SK-N-SH treated with all-trans-retinoic acid at 6 μM for 48 hours (cell line): ENCODE measurements at places on chromosomes 5 and 9.

DNA sequence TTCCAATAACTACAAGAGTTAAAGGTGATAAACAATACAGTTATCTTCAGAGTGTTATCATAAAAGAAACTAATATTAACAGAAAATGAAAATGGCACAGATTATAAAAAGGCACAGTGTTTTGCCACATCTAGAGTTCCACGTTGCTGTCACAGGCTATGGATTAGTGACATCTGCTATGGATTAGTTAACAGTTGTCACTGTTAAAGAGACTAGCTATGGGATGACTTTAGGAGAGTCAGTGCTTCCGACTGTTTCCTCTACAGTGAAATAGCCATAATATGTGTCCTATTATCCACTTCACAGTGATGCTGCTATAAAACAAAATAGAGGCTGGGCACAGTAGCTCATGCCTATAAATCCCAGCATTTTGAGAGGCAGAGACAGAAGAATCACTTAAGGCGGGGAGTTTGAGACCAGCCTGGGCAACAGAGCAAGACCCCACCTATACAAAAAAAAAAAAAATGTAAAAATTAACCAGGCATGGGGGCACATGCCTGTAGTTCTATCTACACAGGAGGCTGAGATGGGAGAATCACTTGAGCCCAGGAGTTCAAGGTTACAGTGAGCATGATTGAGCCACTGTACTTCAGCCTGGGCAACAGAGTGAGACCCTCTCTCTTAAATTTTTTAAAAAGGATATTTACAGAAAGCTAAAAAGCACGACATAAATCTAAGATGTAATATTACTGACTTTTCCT, 19.7 kb downstream of the MAPKAP1 start:
- no peak for ATAC-seq

GRCh38 chr5:106159616-106160015, 1511.1 kb downstream of the EFNA5 start:
- ATAC-seq: no peak

DNA sequence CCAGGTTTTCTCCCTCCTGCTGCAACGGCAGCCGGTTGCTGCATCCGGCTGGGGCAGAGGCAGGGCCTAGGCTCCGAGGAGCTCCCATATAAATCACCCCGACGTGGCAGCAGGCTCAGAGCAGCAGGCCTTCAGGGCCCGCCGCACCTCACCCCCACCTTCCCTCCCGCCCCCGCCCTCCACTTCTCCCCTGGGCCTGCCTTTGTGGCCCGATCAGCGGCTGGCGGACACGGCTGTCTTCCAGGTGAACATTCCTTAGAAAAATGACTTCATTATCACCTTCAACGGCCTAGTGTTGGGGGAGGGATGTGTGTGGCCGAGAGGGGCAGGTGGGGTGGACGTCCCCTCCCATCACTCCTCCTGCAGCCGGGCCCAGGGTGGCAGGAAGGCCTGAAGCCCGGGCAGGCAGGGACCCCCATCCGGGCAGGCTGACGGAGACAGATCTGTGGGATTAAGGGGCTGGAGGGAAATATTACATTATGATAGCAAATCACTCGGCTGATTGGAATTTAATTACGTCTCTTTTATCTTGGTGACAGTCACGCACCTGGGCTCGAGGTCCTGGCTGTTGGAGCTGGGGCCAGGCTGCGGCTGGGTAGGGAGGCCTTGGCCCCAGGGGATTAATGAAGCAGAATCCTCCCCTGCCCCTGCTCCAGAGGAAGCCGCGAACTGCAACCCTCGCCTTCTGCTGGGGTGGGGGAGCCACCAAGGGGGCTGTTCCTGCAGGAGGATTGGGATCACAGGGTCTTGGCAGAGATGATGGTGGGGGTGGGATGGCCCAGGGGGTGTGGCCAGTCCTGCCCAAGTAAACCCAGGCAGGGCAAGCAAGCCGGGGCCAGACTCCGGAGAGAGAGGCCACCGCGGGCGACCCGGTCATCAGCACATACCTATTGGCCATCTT, 38.4 kb upstream of the RXRA start:
- ATAC-seq: no peak

GRCh38 chr9:78441822-78442431, 145.0 kb downstream of the PSAT1 start:
- no peak for ATAC-seq

GRCh38 chr5:172534229-172535107, 80.1 kb upstream of the SH3PXD2B start:
- peak; percentile 49 for ATAC-seq

DNA sequence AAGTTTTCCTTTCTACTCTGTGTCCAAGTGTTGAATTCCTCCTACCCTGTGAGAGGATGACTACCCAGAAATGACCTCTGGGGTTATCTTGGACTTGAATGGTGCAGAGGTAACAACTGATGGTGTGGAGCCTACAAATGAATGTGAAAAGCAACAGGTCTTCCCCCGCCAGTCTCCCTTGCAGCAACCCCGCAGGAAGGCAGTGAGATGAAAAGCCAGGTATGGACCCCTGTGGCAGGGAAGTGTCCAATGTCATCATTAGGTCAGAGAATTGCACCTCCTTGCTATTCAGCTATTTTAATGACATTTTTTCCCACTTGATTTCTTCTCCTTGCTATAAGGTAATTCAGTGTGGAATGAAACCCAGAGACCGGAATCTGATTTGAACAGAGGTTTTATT, 58.5 kb downstream of the MAT2B start:
- ATAC-seq: no peak

DNA sequence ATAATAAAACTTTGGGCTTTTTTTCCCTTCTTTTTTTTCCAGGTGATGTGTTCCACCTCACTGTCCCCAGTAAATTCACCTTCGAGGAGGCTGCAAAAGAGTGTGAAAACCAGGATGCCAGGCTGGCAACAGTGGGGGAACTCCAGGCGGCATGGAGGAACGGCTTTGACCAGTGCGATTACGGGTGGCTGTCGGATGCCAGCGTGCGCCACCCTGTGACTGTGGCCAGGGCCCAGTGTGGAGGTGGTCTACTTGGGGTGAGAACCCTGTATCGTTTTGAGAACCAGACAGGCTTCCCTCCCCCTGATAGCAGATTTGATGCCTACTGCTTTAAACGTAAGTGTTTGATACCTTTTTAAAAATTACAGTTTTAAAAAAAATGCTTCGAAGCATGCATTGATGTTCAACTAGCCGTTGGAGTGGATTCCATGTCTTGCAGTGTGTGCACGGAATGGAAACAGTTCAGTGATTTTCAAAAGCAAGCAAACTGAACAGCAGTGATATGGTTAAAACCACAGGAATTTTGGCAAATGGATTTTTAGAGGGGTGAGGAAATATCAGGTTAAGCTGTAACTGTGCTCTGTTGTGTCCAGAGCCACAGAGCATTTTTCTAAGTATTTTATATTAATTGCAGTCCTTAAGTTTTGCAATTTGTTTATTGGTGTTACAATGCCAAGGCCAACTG, 40.7 kb downstream of the VCAN start:
- ATAC-seq: no peak

GRCh38 chr5:44933686-44934085, 124.9 kb downstream of the MRPS30 start:
- ATAC-seq: no peak

DNA sequence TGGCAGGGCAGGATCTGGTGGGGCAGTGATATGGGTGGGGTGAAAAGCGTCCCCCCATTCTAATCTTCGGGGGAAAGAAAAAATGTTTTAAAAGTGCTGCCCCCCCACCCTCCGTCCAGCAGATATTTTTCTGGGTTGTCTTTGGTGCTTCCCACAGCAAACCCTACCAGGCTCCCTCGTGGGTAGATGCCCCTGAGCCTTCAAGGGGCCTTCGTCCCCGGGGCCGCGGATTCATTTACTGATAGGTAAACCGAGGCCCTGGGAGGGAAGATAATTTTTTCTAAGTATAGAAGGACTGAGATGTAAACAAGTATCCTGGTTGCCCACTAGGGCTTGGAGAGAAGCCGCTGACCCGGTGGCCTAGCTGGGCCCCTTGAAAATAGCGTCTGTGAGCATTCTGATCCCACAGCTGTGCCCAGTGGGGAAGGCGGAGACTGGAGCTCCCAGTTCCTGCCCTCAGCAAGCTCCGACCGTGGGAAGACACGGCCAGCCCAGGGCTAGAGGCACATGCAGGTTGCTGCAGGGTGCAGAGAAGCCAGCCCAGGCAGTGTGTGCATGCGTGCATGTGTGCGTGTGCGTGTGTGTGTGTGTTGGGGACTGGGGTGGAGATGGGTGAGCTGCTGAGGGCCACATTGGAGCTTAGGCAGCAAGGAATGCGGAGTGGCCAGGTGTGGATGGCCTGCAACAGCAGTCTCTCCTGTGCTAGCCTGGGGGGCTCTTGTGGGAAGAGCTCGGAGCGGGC, 6.0 kb upstream of the RXRA start:
- no peak for ATAC-seq

DNA sequence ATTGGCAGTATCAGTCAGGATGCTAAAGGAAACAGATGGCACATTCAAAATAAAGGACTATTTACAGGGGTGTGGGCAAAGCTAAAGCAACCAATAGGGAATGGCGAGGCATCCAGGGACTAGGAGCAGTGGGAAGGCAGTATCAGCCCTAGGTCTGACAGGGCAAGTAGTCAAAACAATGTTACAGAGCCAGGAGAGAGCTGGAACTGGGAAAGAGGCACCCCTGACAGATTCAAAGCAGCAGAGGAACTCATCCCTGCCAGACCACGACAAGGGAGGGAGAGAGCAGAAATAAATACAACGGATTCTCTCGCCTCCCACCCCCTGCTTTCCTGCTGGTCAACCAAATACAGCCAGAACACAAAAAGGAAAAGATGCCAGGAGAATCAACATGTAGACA, 371.5 kb downstream of the NR2F1-AS1 start:
- no peak for ATAC-seq

GRCh38 chr5:36300927-36301540, 668 bp downstream of the RANBP3L start:
- ATAC-seq: no peak

DNA sequence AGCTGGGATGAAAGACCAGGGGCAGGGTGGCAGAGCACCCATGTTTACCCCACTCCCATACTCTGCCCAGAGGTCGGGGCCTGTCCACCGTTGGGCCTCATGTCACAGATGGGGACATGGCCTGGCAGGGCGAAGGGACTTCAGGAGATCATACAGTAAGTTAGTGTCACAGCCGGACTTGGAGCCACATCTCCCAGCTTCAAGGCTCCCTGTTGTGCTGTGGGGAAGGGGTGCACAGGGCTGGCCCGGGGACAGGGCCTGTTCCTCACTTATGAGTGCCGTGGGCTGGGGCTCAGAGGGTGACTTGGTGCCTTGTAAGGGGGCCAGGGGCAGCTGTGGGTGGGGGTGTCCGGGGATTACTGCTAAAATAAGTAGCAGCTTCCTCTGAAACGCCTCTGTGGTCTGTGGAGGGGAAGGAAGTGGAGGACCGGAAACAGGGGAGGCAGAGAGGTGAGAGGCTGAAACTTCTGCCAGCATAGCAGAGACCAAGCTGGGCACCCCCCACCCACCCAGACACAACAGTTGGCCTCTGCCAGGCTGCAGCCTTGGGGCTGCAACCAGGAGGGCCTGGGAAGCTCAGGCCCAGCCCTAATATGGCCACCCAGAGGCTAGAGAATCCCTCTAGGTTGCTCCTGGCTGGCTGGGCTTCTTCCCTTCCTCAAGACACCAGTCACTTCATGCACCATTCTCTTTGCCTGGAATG, 41.1 kb upstream of the NEK6 start:
- ATAC-seq: no peak

- peak; percentile 87 for ATAC-seq
These were observed 10.5 kb upstream of the TRIM36 start for GRCh38 chr5:115180165-115180709.

DNA sequence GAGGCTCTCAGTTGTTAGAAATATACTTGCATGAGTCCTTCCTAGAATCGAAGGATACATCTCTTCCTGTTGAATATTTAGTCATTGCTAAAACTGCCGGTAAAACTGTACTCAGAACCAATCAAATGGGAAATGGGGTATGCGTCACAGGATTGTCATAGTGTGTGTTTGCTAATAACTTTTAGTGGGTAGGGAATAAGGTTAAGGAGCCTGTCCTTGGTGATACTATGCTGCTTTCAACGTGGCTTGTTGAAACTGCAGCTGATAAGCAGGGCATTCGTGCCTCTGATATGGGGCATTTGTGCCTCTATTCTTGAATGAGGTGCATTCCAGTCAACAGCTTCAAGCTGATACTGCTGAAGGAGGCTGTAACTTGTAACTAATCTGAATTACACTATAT, 26.6 kb downstream of the HABP4 start:
- no peak for ATAC-seq

- ATAC-seq: no peak
These were observed 285.1 kb upstream of the DAP start for GRCh38 chr5:11046160-11046559.

DNA sequence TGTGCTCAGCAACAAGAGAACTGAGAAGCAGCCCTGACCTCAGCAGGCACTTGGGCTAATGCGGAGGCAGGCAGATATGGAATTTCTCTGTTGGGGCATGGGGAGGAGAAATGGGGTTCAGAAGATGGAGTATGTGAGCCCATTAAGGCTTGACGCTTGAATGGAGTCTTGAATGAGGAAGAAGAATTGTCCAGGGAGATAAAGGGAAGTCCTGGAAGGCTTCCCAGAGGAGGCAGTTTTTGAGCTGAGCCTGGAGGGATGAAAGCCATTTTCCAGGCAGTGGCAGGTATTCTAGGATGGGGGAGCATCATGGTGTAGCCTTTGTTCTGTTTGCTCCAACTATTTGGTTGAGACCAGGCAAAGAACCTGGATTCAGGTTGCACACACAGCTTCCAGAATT, 34.5 kb downstream of the FGF18 start:
- no peak for ATAC-seq

DNA sequence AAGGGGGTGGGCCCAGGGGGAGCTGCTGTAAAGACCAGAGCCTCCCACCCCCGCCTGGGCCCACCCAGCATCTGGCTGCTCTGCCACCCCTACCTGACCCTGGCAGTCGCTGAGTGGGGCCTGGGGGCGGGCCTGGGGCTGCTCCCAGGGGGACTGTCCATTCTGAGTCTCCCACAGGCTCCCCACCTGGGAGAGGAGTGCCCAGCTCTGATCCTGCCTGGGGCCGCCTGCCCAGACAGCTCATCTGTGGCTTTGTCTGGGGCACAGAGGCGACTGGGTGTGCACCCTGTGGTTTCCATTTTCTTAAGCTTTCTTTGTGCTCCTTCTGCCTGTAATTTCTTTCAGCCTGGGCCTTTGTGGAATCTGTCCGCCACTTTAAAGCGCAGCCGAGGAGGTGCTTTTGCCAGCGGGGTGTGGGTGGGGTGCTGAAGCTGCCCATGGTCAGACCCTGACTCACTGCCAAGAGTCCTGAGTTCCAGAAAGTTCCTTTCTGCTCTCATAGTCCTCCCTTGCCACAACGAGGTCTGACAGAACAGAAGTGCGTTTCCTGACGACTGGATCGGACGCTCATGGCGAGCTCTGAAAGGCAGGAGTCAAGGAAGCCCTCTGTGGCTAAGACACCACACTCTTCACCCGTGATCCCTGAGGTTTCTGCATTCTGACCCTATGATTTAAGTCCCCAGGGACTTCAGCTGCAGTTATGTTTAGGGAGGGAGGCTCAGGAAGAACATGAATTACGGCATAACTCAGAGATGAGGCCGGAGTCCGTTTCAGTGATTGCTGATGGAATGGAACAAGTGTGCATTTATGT, 225.0 kb downstream of the FANCC start:
- peak; percentile 8 for ATAC-seq

- no peak for ATAC-seq
These were observed 26.6 kb upstream of the ANGPTL2 start for GRCh38 chr9:127149010-127149409.
